ENCODE measurements at places on chromosomes 13 and 19.

GRCh38 chr13:44917589-44918325 is 71.5 kb downstream of the NUFIP1 start:
- H3K36me3 ChIP-seq, result no peaks in the 10 kb centered on the region
- peak overlapping the region; percentile 87 for H3K27ac ChIP-seq
- peak overlapping the region; percentile 80 for H3K4me3 ChIP-seq
- H3K27me3 ChIP-seq, result no peaks in the 10 kb centered on the region
- peak; percentile 94 for DNase-seq

- H3K4me1 ChIP-seq, result no peaks in the 10 kb centered on the region
- H3K27ac ChIP-seq, result no peak overlapping the region
- H3K4me3 ChIP-seq, result no peak overlapping the region
These were observed 84.1 kb downstream of the CHST8 start for GRCh38 chr19:33705860-33706259.

DNA sequence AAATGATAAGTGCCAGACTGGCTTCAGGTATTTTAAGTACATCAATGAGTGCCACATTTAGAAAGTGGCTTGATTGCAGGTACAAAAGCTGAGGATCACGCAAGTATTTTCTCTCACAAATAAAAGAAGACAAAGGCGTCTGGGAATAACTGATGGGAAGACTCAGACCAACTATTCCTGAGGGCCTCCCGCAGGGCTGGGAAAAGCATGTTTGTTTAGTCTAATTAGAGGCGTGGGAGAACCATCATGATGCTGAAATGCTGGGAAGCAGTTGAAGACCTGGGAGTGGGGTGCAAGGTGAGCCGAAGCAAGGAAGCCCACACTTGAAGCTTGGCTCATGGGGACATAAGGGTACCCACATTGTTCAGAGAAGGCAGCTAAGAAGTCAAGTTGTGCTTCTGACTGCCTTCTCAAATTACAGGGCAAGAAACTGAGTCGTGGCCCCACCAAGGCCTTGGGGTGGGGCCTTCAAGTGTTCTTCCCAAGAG is 536.0 kb downstream of the MYO16 start:
- no peak overlapping the region for H3K4me3 ChIP-seq
- peaks cover 23% of the 10 kb centered on the region for H3K27me3 ChIP-seq
- no peak overlapping the region for H3K27ac ChIP-seq
- DNase-seq, result no peak

DNA sequence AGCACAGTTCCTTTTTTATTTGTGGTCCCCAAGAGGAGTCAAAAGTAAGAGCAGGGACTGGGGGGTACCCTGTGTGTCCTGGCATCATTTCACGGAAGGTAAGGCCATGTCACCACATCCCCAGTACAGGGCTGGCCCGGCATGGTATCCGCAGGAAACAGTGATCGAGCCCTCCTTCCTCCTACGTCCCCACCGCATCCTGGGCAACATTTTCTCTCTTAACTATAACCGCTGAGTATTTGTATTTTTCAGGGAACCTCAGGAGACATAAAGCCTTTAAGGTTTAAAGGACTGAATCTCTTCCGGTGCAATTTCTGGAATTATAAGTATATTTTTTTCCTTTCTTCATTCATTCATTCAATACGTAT is 13.6 kb upstream of the LATS2 start:
- H3K4me3 ChIP-seq, result no peak overlapping the region
- no peaks in the 10 kb centered on the region for H3K27me3 ChIP-seq
- no peaks in the 10 kb centered on the region for H3K36me3 ChIP-seq
- no peak overlapping the region for H3K27ac ChIP-seq
- H3K4me1 ChIP-seq, result no peaks in the 10 kb centered on the region

- no peaks in the 10 kb centered on the region for H3K4me1 ChIP-seq
- no peak overlapping the region for H3K4me3 ChIP-seq
- H3K27me3 ChIP-seq, result peaks cover 13% of the 10 kb centered on the region
- peak; percentile 8 for DNase-seq
- no peak overlapping the region for H3K27ac ChIP-seq
- no peaks in the 10 kb centered on the region for H3K36me3 ChIP-seq
These were observed 14.7 kb downstream of the CILP2 start for GRCh38 chr19:19552798-19553197.

GRCh38 chr19:30376826-30377425 is 4.7 kb downstream of the ZNF536 start:
- no peak overlapping the region for H3K27ac ChIP-seq
- no peaks in the 10 kb centered on the region for H3K4me1 ChIP-seq
- DNase-seq, result no peak

- H3K36me3 ChIP-seq, result no peaks in the 10 kb centered on the region
- 0 out of 2 replicates have a peak, but pooled peaks cover 2% of the 10 kb centered on the region for H3K4me1 ChIP-seq
- DNase-seq, result no peak
- no peaks in the 10 kb centered on the region for H3K27me3 ChIP-seq
These were observed 6.3 kb upstream of the POU4F1 start for GRCh38 chr13:78609464-78610205.

GRCh38 chr19:41398598-41398997 is 980 bp downstream of the BCKDHA start:
- no peak for DNase-seq
- H3K36me3 ChIP-seq, result no peaks in the 10 kb centered on the region
- peaks cover 14% of the 10 kb centered on the region for H3K4me1 ChIP-seq
- no peaks in the 10 kb centered on the region for H3K27me3 ChIP-seq
- H3K4me3 ChIP-seq, result peak overlapping the region; percentile 98
